ENCODE measurements at places on chromosomes 2 and 18.

- no peak for DNase-seq
These were observed 52.5 kb downstream of the AQP4 start for GRCh38 chr18:26813043-26813442.

GRCh38 chr2:169839954-169840746, 12.9 kb downstream of the UBR3 start:
- DNase-seq: no peak

DNA sequence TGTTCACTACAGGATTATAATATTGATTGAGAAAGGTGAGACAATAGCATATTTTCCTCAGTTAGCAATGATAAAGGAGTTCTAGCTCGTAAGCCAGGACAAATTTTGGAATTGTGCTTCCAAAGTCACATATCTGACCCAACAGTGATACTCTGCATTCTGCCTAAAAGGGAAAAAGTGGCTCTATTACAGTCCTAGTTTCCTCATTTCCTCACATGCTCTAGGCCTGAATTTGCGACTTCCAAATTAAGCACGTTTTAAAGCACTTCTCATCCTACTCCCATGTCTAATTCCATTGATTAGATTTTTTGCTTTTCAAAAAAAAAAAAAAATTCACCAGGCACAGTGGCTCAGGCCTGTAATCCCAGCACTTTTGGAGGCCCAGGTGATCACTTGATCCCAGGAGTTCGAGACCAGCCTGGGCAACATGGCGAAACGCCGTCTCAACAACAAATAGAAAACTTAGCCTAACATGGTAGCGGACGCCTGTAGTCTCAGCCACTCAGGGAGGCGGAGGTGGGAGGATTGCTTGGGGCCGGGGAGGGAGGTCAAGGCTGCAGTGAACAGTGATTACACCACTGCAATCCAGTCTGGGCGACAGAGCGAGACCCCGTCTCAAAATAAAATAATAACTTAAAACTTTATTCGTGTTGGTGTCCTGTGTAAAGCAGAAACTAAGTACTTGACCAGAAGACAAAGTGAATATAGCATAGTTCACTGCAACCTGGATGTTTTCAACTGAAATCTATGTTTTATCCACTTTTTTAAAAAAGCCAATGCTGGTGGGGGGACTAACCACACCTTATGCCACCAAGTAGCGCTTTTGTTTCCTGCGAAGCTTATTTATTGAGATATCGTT, 1.5 kb downstream of the ESCO1 start:
- DNase-seq: no peak

GRCh38 chr2:74947703-74948102, 10.7 kb upstream of the POLE4 start:
- no peak for DNase-seq

All from stimulated activated CD4-positive, alpha-beta T cell treated with anti-CD3 and anti-CD28 coated beads, Interleukin-1b, Interleukin-23, amount 100 ng/mL, for 48 hours (primary cell).